Upper lobe of right lung (tissue), 1 donor: ENCODE measurements at places on chromosomes 7 and 10. TPM values are rescaled to one million over a fixed set of nuclear protein-coding genes. Genes with fewer than 3 reads are reported as not detected.

The PRKAR2B gene
- 7.9 TPM for total RNA-seq

The IFIT1B gene
- total RNA-seq: not detected

The FAM25G gene
- not detected for total RNA-seq

The AQP1 gene
- 1,132 TPM for total RNA-seq

The ABCC2 gene
- 1.1 TPM for total RNA-seq
